Inflammatory macrophage treated with lipopolysaccharide for 1 hour (primary cell): ENCODE measurements at places on chromosomes 7 and 10.
A peak's percentile ranks its signal among the peaks of the same experiment; 100 is the strongest.

DNA sequence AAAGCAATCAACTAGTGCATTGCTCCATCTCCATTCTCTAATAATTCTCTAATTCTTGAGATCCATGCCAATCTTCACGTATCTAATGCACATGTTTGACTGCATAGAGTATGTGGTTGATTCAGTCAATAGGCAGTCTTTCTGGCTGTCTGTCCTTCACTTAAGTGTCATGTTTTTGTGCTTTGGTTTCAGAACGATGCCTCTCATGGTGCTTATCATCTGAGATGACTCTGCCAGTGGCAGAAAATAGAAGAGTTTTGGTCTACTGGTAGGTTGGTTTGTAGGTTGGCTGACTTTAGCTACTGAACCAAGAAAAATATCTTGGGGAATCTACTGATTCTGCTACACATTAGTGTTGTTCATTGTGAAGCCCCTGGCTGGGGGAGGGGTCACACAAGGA lies 364.2 kb downstream of the SFMBT2 start:
- DNase-seq = no peak

DNA sequence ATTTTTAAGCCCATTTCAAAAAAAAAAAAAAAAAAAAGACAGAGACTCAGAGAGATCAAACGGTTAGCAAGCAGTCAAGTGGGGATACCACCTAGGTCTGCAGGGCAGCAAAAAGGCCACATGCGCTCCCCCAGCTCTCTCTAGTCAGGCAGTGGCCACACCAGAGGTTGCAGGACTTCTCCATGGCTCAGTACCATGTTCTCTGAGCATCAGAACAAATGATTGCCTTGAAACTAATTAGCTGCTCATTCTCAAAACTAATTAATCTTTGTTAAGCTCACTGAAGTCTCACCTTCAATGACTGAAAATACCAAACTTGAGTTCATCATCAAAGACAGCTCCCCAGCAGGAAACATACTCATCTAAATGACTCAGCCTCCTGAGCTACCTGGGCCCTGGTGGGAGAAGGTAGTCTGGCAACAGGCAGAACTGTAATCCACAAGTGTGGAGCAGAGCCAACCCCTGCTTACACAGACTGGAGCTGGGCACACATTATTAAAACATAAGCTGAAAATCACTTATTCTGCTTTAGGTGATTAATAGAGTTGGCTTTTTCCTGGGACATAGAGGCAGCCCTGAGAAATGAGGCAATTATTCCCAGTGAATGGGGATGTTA lies 319.6 kb downstream of the GRID1 start:
- DNase-seq = no peak

DNA sequence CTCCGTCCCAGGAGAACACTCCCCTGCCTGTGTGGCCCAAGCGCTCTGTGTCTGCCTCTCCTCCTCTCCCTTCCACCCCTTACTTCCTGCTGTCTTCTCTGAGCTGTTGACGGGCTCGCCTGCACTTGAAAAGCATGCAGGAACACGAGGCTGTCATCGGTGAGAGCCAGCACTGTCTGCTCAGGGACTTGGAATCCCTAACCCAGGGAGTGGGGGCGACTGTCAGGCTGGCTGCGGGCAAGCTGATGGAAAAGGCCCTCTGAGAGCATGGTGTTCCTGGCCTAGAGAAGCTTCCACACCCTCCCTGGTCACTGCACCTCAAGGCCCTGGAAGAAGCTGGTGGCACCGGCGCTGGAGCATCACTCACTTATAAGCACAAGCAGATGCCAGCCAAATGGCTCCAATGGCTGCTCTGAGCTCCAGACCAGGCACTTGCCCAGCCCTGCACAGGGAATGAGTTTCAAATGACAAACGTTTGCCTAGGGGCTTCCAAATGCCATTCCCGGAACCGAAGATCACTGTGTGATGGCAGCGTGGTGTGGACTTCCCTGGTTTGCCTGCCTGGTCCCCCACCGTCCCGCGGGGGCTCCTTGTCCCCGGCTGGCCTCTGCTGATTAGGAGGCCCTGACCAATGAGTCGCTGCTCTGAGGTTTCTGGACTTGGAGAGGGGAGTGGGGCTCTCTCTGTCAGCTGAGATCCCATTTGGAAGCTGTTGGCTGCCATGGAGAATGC lies 56.7 kb upstream of the EBF3 start:
- DNase-seq = no peak

- DNase-seq = no peak
Observed at GRCh38 chr7:102170393-102170970, 116.2 kb upstream of the SH2B2 start.

DNA sequence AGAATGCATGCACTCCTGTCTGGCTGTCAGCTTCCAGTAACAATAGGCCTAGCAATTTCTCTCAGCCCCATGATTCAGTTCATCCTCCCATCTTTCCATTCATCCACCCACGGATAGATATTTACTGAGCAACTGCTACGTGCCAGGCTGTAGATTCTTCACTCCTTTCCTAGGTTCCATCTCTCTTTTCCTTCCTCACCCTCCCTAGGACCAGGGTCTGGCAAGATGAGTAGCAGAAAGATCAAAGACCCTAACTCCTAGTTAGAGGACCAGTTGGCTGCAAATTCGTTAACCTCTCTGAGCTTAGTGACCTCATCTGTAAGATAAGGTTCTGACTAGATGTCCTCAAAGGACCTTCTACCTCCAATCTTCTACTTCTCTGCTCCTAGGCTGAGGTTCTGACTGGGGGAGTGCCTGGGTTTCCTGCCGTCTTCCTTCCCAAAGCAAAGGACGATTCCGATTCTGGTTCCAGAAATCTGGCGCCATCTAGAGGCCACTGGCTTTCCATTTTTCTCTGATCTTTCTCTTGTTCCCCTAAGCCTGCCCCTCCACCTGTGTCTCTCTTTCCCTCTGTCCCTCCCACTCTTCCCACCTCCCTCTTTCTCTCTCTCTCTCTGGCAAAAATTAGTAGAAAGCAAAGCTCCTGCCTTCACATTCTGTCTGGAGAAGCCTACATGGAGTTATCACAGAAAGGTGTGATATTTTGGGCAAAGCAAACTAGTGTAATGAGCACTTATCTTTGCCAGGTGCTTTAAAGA lies 26.2 kb downstream of the TBATA start:
- peak; percentile 43 for DNase-seq

- no peak for DNase-seq
Observed at GRCh38 chr7:84317536-84317935, 122.9 kb upstream of the SEMA3A start.

- no peak for DNase-seq
Observed at GRCh38 chr7:139982927-139983920, 79.5 kb downstream of the PARP12 start.

GRCh38 chr10:77087366-77087765 lies 550.2 kb downstream of the KCNMA1 start:
- no peak for DNase-seq

- DNase-seq = no peak
Observed at GRCh38 chr7:148702876-148703670, 4.4 kb downstream of the CUL1 start.

GRCh38 chr7:81430761-81431160 lies 339.1 kb downstream of the HGF start:
- DNase-seq = no peak

GRCh38 chr10:58806323-58806722 lies 293.7 kb downstream of the BICC1 start:
- DNase-seq = no peak

- no peak for DNase-seq
Observed at GRCh38 chr10:102188298-102188940, 36.2 kb downstream of the NOLC1 start.

- DNase-seq = no peak
Observed at GRCh38 chr7:103577059-103577458, 131.1 kb upstream of the SLC26A5 start.

DNA sequence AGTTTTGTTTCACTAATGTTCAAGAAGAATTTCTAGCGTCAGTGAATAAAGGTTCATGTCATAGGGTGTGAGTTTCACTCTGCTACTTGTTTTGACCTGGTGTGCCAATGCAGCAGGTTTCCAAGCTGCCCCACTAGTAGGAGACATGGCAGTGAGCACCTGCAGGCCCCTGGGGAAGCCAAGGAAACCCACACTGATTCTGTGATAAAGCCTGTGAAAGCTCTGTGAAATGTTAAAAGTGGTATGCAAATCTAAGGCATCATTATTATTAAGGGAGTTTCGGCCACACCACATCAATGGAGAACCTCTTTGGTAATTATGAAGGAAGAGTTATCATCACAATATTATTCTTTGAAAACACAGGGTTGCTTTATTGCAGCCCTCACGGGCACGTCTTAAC lies 46.4 kb downstream of the ABCB5 start:
- no peak for DNase-seq

DNA sequence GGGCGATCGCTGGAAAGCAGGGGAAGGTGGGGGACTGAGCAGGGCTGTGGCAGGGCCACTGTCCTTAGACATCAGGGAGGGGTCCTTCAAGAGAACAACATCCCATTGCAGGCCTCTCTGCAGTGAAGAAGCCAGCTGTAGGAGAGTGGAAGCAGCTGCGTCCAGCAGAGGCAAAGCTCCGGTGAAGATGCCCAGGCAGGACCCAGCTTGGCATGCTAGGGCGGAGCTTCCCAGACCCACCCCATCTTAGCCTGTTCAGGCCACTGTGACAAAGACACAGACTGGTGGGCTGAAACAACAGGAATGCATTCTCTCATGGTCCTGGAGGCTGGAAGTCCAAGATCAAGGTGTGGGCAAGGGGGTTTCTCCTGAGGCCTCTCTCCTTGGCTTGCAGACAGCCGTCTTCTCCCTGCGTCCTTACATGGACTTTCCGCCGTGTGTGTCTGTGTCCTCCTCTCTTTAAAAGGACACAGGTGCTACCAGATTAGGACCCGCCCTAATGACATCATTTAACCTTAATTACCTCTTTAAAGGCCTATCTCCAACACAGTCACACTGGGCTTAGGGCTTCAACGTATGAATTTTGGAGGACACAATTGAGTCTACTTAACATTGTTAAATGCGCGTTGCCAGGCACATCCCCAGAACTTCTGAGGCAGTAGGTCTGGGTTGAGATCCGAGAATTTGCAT lies 178.1 kb upstream of the GRB10 start:
- no peak for DNase-seq

GRCh38 chr7:142873281-142873784 lies 12.2 kb downstream of the TRPV6 start:
- DNase-seq = peak; percentile 24

GRCh38 chr7:25752967-25753791 lies 398.8 kb upstream of the NFE2L3 start:
- no peak for DNase-seq

- DNase-seq = no peak
Observed at GRCh38 chr7:21850531-21851285, 95.0 kb downstream of the CDCA7L start.

GRCh38 chr10:8054494-8055407 lies at the start of gene GATA3:
GATA3 (plus strand) TSS chr10:8054688; CDS start chr10:8055656, 968 bp downstream.
- peak; percentile 47 for DNase-seq

DNA sequence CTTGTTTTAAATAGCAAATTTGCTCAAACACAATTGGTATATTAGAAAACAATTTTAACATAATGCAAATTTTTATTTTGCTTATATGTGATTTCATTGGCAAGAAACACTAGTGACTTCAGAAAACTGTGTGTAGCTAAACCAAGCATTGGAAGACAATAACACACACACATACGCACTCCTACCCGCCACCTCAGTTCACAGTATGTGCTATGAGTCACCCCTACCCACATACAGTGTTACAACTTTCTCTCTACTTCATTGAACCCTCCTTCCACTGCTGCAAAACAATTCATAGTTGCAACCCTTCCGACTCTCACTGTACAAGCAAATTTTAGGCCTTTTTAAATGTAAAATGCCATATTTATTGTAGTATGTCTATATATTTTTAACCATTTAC lies 119.9 kb upstream of the THSD7A start:
- DNase-seq = no peak

DNA sequence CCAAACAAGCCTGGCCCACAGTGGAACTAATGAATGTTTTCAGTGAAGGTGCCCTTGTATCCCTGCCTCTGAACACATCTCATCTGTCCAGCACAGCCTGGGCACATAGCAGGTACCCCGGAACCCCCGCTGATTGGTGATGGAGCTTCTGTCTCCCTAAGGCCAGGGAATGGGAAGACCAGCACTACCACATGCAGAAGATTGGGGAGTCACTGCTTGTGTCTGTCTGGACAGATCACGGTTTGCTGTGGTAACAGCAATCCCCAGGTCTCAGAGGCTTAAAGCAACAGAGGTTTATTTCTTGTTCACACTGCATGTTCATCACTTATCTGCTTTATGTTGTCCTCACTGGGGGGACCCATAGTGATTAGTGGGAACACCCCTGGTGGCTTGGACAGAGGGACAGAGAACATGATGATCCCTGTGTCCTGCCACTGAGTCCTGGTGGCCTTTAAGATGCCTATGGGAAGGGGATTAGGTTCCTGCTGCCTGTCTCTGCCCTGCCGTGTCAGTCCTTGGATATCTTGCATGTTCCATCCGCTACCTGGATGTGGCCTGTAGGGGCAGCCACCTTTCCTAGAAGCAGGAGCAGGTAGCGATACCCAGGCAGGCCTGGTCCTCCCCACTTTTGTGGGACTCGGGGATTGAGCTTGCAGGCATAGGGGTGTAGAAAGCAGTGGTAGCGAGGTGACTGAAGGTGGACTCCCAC lies 3.6 kb downstream of the TSPAN14 start:
- no peak for DNase-seq

DNA sequence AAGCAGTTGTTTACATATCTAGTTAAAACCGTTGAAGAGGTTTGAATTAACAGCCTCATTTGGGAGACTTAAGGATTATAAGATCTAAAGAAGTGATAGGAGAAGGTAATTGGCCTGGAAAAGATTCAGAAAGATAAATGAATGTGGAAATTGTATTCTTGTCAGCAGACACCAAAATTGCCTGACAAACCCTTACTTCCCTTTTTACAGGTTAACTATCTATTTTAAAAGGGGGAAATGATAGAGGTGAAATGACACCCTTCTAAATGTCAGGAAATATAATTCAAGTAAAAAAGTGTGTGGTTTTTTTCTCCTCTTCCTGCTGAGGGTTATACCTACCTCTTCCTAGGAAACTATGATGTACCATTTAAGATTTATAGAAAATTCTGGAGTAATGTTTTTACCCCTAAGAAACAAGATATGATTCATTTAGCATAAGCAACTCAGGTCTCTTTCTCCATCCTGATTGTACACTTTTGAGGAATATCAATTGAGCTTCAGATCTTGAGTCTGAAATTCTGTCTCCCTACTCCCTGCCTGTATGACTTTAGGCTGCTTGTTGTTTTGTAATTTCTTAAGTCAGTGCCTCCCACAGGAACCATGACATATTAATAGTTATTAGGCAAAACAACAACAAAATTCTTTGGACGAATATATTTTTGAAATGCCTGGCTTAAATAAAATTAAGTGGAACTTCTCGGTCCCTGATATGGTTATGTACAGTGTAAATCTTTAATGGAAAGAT lies 250.4 kb downstream of the RNLS start:
- DNase-seq = peak; percentile 23

- no peak for DNase-seq
Observed at GRCh38 chr10:58513188-58514110, 777 bp downstream of the BICC1 start.

- no peak for DNase-seq
Observed at GRCh38 chr10:132814469-132814856, 28.5 kb upstream of the NKX6-2 start.

DNA sequence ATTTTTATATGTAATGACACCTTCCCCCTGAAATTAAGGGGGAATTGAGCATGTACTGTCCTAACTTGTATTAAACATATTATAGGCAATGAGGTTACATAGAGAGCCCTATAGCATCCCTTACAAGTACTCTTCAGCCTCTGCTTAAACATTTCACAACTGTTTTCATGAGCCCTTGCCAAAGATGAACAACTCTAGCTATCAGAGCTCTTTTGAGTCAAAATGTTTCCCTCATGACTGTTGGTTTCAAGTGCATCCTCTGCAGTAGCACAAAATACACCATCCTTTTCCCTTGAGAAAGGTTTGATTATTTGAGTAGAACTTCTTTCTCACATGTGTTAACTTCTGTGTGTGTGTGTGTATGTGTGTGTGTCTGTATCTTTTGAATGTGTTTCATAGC lies 1157.6 kb upstream of the CELF2 start:
- DNase-seq = no peak
